Fibroblast of skin of abdomen (primary cell): ENCODE measurements at places on chromosomes 6 and 20.

DNA sequence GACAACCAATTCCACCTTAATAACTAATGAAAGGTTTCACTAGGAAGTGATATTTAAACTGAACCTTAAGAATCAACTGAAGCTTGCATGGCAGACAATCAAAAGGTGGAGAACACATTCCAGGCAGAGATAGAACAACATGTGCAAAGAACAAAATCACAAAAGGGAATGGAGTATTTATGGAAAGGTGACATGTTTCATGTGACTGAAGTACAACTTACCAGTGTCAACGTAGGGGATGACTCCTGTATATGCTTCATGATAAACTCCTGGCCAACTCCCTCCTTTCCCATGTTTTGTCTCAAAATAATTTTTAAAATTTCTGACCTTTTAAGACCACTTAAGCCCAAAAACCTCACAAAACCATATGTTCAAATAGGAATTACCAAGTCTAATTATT is 6.6 kb downstream of the PLN start:
- DNase-seq: no peak

- no peak for DNase-seq
Measured at GRCh38 chr20:52470561-52470960, 279.0 kb upstream of the ZFP64 start.

GRCh38 chr6:113596387-113597230 is 260.5 kb upstream of the MARCKS start:
- peak; percentile 52 for DNase-seq

DNA sequence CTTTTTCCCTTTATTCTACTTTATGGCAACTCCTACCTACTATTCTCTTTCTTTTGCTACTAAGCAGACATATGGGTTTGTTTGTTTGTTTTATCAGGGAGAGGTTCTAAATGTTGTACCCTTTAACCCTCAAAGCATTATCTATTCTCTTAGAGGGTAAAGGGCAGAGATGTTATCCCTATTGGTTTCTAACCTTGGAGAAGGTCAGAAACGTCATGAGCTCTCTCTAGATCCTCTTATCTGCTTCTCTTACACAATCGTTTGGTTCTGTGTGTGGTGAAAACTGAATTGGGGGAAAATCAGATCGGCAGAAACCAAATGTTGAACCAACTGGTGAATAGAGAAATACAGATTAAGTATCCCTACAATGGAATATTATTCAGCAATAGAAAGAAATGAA is 6.4 kb upstream of the MPC1 start:
- DNase-seq: no peak

- no peak for DNase-seq
Measured at GRCh38 chr6:134216301-134217010, 101.5 kb downstream of the SGK1 start.

GRCh38 chr6:160430751-160431150 is 82.6 kb downstream of the SLC22A3 start:
- no peak for DNase-seq

GRCh38 chr6:107342144-107342543 is 117.2 kb downstream of the PDSS2 start:
- DNase-seq: no peak

DNA sequence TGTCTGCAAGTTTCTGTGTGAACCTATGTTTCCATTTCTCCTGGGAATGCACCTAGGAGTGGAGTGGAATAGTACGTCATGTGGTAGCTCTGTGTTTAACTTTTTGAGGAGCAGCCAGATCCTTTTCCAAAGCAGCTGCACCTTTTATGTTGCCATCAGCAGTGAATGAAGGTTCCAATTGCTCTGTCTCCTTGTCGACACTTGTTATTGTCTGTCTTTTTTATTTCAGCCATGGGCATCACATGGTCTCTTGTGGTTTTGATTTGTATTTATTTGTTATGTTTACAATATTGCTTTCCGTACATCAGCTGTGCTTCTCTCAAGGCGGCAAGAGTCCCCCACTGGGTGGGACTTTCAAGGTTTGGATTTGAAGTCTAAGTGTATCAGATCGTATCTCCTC is 33.9 kb upstream of the STX16 start:
- DNase-seq: no peak

DNA sequence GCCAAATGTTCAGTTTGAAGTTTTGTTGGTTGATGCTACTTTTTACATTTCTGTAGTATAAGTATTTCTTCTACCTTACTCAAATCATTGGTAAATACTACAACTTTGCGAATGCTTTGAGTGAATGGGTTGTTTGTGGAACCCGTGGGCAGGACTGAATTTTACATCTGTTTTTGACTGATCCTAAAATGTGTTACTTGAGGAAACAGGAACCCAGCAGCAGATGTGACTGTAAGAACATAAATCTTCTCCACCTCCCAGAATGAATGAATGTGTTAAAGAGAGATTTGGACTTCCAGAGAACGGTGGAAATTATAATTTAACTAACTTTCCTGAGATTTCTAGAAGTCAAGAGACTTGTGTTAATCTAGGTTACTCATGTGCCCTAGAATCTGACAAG is 728.5 kb upstream of the MARCKS start:
- DNase-seq: no peak

GRCh38 chr6:163526346-163526745 is 111.8 kb downstream of the QKI start:
- no peak for DNase-seq

DNA sequence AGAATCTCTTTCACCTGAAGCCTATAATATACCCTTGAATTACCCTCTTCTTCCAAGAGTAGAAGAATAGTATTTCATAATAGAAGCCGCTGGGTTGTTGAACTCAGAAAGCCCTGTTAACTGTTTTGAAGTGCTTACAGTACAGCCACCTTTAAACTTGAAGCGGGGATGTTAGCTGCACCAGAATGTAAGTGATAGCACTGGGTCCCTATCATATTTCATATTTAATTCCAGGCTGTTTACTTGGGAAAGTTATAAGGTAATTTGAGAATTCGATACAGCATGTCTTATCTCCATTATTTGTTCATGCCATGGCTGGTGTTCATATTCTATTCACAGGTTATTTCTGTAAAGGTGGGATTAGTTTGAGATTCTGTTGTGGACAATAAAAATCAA is 63.5 kb upstream of the VSTM2L start:
- DNase-seq: no peak

- no peak for DNase-seq
Measured at GRCh38 chr20:17771206-17772004, 71.6 kb downstream of the BANF2 start.

GRCh38 chr6:45563844-45564243 is 186.1 kb upstream of the SUPT3H start:
- no peak for DNase-seq

DNA sequence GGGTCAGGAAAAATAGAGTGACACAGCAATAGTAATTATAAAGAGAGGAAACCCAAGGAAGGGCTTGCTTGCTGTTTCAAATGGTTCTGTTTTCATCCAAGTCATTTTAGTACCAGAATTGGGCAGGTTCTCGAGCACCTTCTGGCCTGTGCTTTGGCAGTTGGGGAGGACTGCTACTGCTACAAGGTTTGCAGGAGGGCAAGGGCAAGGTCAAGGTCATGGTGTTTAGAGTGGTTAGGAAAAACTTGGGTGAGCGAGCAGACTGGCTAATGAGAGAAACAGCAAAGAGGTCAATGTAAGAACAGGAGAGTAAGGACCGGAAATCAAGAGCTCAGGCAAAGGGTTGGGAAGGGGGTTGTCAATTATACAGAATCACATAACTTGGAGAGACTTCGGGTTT is 164.5 kb downstream of the CDK19 start:
- no peak for DNase-seq

DNA sequence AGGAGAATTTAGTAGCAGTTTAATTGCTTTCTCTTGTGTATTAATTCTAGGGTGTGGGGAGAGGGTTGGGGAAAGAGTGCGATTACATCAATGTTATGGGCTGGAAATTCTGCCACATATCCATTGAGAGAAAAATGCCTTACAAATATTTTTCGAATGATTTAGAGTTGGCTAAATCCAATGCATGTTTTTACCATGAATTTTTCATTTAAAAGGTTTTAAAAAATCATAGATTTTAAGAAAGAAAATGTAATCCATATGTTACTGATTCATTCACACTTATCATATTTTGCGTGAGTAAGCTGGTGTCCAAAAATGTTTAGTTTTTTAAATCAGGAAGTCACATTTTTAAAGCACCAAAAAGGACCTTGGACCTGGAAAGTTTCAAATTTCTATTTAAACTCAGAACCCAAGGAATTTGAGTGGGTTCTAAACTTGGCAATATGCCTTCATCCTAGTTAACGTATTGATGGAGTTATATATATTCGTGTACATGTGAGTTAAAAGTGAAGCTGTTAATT is 627.4 kb upstream of the CITED2 start:
- peak; percentile 93 for DNase-seq
